ENCODE measurements at places on chromosomes 6 and 20. TPM values are rescaled to one million over a fixed set of nuclear protein-coding genes. Genes with fewer than 3 reads are reported as not detected.

DNA sequence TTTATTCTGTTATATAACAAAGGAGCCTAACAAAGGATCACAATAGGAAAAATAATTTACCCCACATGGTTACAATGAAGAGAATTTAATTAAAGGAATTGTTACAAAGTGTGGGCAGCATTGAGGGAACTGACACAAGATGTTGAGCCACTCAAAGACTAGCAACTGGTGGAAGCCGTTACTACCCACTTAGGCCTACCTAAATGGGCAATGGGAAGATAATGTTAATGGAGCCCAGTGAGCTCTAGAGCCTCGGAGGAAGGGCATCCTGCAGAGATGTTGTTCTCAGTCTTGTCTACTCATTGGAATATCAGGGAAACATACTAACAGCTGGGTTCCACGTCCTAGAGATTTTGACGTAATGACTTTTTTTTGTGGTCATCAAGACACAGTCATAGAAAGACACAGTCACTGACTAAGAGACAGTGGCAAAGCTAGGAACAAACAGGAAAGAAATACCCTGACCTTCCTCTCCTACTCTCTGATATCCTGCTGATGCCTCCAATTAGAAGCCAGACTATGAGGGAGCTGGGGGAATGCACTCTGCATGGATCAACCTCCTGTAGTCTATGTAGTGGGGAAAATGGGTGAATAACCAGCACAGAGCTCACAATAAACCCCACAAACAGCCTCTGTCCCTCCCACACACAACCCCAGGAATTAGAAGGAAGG is 523.8 kb upstream of the FLRT3 start:
- no peak for DNase-seq

- no peak for DNase-seq
Measured at GRCh38 chr20:59360934-59361333, 60.5 kb downstream of the EDN3 start.

DNA sequence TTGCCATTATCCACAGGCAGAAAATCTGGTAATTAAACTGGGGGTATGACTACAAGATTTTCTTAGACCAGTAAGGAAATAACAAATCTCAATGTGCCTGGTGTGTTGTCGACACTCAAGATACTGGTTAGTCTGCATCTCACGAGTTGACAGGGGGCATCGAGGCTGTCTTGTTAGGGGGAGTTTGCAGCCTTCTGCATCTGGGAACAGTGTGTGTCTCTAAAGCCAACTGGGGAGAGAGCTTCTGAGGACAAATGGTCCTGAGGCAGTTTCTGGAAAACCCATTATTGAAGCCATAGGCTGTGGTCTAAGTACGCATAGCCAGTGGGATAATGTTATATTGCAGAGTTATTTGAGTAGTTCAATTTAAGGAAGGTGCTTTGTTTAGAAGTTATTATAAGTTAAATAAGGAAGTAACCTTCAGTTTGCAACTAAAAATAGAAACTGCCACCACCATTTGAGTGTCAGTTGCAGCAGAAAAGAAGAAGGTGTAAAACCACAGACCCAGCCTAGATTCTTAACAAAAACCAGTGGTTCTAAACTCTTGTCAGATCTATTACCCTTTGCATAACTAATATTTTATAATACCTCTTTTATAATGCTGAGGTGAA is 15.4 kb upstream of the MAPK13 start:
- no peak for DNase-seq

GRCh38 chr20:19851861-19852260 is 93.8 kb downstream of the RIN2 start:
- no peak for DNase-seq

GRCh38 chr20:4050203-4050980 is 35.0 kb upstream of the RNF24 start:
- no peak for DNase-seq

- no peak for DNase-seq
Measured at GRCh38 chr20:58005581-58006345, 222.7 kb downstream of the ANKRD60 start.

DNA sequence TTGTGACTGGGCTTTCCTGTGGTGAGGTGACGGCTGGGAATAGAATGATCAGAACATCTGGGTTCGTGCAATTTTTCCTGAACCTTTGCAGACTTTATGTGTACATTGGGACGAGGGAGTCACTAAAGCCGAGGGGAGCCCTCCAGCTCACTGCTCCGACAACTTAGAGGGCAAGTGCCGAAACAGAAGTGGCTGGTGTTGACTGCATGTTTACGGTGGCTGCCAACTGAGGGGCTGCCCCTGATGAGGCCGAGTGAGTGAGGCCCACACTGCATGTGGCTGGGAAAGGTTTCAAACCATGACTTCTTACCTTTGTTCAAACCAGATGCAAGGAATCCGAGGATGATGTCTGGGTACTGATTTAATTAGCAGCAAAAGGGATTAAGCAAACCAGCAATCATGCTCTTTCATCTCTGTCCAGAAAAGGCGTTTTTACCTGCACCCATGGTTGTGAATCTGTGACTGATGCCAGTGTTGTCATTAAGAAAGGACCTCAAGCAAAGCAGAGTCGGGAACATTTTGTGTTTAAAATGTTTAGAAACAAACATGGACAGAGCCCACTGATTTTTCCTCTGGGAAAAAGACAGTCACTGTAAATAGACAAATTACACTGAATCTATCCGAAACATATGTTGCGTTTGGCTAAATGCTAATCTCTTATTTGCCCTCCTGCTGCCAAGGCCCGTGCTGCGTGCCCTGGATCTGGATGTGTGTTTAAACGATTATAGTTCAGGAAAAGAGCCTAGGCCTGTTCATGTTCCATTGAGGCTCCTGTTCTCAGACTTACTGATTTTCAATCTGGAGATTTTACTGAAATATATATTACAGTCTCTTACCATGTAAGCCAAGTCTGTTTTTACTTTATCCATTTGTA is 105.1 kb downstream of the UST start:
- no peak for DNase-seq

DNA sequence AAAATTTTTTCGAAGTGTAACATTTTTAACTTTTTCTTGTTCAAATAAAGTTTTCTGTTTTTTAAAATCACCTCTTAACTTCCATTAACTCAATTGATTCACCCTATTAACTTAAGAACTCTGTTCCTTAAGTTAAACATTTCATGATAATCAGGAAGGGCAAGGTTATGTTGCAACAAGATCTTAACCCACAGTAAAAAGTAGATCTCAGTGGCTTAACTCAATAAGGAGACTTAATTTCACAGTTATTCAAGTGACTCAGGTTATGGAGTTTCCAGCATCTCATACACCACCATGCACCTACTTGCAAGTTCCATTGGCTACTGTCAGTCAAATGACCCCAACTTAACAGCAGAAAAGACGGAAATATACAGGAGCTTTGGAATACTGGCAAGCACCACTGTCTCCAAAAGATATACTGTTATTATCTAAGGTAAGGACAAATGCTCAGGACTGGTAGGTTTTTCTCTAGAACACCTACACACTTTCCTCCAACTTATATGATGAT is 11.2 kb downstream of the HLA-DQB1 start:
- DNase-seq: no peak

DNA sequence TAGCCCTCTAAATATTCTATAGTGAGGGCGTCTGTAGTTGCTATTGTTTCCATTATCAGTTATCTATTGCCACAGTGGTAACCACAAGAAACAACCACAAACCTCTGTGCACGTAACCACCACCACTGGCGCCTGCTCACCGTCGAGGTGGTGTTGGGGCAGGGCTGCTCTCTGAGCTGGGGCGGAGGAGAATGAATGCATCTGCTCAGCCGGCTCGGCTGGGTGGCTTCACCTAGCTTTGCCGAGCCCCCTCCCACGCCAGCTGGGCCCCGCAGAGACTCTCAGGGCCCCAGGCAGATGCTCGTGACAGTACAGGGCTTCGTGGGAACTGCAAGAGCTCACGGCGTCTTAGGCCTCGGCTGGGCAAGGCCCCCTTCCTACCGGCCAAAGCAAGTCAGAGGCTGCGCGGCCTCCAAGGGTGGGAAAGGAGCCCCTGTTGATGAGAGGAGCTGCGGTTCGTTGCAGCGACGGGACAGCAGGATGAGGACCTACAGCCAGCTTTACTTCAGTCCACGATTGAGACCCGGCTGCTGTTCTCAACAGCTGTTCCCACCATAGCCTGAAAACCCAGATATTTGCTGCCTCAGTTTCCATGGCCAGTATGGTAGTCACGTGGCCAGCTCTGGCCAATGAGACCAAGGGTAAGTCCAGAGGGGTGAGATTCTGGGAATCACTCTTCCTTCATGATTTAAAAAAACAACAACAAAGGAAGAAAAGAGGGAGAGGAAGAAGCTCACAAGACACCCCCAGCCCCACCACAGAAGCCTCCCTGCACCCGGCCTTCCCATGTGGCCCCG is 120.2 kb upstream of the AFDN start:
- DNase-seq: no peak

DNA sequence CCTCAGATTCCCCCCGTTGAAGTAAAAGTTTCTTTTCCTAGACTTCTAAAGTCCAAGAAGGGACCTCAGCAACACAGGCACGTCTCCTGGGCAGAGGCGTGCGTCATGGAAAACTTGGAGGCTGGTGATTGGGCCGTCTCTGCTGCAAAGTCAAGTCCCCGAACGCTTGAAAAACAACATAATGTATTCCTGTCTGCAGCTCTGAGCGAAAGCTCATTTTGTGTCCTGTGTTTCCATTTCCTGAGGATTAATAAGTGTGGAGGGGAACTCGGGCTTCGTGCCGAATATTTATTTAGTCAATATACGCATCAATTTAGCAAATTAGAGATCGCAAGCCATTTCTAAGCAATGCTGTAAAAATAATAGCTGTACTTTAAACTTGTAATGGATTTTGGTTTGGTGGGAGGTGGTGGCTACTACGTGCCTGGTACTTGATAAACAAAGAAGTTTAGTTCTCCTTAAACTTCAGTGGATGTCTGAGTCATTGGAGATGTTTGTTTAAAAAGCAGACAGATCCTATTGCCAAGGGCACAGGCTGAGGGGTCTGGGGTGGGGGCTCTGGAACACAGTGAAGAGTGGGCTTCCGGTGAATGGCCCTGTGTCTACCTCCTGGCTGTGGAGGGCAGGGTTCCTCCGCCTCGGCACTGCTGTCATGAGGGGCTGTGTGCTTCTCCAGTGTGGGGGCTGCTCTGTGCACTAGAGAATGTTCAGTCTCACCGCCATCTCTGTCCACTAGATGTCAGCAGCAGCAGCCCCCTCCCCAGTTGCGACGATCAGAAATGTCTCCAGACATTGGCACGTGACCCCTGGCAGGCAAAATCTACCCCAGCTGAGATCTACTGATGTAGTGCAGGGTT is 21.8 kb downstream of the PCK1 start:
- peak; percentile 61 for DNase-seq

DNA sequence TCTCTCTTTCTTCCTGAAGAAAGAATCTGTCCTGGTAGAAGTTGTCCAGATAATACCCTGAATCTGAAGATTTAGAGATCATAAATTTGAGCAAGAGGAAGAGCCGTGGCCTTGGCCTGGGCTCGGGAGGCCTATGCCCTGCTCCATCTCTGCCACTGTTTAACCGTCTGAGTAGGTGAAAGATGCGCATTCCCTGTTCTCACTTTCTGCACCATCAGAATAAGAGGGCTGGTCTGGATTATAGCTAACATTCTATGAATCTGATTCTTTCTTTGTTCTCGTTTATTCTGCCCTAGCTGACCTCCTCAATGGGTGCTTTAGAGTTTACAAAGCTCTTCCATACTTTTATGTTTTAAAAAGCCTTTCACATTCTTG is 51.3 kb downstream of the ELOVL4 start:
- DNase-seq: peak; percentile 3

DNA sequence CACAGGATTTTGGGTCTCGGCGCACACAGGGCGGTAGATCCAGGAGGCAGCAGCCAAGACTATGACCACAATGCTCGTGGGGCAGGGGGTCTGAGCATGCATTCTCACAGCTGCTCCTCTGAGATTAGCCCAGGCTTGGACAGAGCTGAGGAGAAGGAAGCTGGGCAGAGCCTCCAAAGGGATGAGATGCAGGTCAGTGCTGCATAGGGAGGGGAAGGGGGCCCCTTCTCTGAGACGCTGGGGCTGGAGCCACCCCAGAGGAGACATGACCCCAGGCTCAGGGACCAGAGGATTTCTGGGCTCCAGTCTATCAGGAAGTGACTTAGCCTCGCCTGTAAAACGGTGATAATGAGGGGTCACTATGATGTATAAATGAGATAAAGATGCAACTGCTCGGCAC is 93.9 kb downstream of the BFSP1 start:
- no peak for DNase-seq

DNA sequence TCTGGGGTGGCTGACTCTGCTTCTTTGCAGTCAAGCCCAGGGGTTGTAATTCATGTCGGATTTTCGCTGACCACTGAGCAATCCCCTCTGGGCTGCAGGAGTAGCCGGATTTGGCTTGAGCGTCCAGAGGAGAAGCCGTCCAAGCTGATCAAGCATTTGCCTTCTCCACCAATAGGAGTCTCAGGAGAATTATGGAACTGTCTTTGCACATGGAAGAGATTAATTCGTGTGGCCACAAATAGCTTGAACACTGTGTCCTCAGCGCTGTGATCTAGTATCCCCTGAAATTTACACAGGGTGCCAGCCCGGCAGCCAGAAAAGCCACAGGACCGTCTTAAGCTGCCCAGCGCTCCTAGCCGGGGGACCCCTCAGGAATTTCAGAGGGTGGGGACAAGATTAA is 37.1 kb downstream of the EYA2 start:
- no peak for DNase-seq

- DNase-seq: no peak
Measured at GRCh38 chr6:108277295-108277694, 16.5 kb upstream of the SNX3 start.

DNA sequence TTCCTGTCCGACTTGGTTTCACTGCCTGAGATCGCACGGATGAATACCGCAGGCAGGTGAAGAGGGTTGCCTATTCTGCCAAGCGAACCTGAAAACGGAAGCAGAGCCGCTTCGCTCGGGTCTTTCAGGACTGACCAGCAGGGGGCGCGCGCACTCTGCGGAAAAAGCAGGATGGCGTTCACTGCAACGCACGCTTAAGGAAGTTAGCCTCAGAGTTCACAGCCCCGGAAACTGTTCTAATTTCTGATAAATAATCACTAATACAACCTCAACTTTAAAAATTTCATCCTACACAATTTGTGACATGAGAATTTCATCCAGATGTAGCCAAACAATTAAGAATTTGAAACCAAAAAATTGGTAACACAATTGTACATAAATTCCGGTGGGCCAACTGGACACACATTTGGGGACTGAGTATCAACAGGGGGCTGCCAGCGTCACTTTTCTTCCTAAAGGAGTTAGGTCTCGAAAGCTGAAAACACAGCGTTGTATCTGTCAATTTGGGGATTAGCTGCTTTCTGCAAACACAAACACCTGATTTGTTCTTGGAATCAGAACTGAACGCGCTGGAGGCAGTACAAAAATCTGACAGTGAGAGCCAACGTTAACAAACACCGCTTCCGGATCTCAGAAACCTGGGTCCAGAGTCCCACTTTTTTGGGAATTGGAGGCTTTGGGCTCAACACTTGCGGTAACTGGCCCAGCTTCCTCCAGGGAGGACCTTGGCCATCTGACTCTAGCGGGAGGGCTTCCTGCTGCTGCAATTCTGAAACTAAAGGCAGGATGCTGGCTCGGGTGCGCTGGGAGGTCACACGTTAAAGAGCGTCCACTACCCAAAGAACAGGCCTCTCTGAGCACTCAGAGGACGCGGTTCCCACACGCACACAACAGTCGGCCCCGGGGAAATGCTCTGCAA is 8.8 kb downstream of the PXDC1 start:
- peak; percentile 91 for DNase-seq

- DNase-seq: no peak
Measured at GRCh38 chr6:166938150-166938549, 18.2 kb downstream of the RNASET2 start.

Gene SCRT2
- not detected for total RNA-seq

Gene TSBP1
- not detected for total RNA-seq

Gene GHRH
- not detected for total RNA-seq

Gene CALHM6
- total RNA-seq: not detected

Gene OLIG3
- not detected for total RNA-seq

Gene PTP4A1
- 29.9 TPM for total RNA-seq

Gene ARG1
- not detected for total RNA-seq

Gene RBPJL
- not detected for total RNA-seq

Gene PCK1
- not detected for total RNA-seq

Data from PC-3 (cell line).